ENCODE measurements at places on chromosomes 5 and 9. TPM values are rescaled to one million over a fixed set of nuclear protein-coding genes. Genes with fewer than 3 reads are reported as not detected.

- no peaks in the 10 kb centered on the region for H3K27me3 ChIP-seq
- no peak overlapping the region for H3K27ac ChIP-seq
- no peak overlapping the region for H3K4me3 ChIP-seq
- no peak for DNase-seq
Observed at GRCh38 chr9:102237520-102237919, 499.1 kb upstream of the GRIN3A start.

Gene EQTN
- not detected for total RNA-seq

DNA sequence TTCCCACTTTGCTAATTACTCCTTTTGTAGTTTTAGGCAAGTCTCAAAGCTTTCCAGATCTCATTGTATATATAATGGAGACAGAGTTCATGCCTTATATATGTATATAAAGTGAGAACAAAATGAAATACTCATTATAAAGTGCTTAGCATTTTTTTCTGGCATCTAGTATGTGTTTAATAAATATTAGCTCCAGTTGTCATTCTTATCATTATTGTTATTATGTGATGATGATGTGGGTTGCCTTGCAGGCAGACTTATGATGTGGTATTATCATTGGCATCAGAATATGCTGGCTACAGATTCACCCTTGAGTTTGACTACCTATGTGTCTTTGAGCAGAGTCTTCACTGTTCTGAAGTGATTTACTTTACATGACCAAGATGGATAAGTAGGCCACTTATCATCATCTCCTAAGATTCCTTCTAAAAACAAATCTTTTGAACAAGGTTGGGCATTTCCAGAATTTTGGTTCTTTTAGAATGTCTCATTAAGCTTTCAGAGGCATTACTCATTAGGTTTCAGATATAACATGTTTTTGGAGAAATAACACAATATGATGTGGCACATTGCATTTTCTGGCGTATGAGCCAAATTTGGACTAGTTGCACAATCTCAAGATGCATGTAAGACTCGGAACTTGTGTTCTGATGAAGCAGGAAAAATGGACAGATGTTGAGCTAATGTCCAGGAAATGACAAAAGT is 145.6 kb upstream of the TNC start:
- DNase-seq, result no peak
- H3K36me3 ChIP-seq, result no peaks in the 10 kb centered on the region
- no peaks in the 10 kb centered on the region for H3K27me3 ChIP-seq
- no peak overlapping the region for H3K4me3 ChIP-seq
- H3K4me1 ChIP-seq, result no peaks in the 10 kb centered on the region
- H3K27ac ChIP-seq, result no peak overlapping the region

DNA sequence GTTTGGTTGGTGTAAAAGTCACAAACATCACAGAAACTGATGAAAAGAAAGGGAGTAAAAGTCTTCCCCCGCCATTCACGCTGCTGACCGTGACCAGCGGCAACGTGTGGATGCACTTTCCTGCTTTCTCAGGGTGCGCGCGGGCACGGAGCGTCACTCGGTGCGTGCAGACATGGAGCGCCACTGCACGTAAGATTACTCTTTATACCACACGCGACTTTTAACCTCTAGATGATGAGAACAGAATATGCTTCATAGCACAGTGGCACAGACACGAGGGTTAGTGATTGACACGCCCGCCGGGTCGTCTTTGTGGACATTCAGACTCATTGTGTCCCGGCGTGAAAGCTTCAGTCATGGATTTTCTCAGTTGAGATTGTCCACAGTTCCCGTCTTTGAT is 15.7 kb downstream of the CEP72 start:
- no peaks in the 10 kb centered on the region for H3K27me3 ChIP-seq
- H3K27ac ChIP-seq, result no peak overlapping the region
- no peaks in the 10 kb centered on the region for H3K4me1 ChIP-seq
- no peak overlapping the region for H3K4me3 ChIP-seq
- no peak for DNase-seq

Gene SH3RF2
- 75.8 TPM for total RNA-seq

- no peaks in the 10 kb centered on the region for H3K27me3 ChIP-seq
- no peak overlapping the region for H3K27ac ChIP-seq
- H3K36me3 ChIP-seq, result no peaks in the 10 kb centered on the region
- no peak overlapping the region for H3K4me3 ChIP-seq
- H3K4me1 ChIP-seq, result no peaks in the 10 kb centered on the region
- no peak for DNase-seq
Observed at GRCh38 chr5:143056792-143057579, 286.8 kb downstream of the ARHGAP26 start.

Gene ITGA1
- 41.2 TPM for total RNA-seq

Gene SPARC
- 72.8 TPM for total RNA-seq

Gene NUTM2F
- total RNA-seq, result not detected

Gene ANKRD18A
- 14.9 TPM for total RNA-seq

Data from Peyer's patch (tissue), 4 donors.